ENCODE measurements at places on chromosomes 6 and 20.

GRCh38 chr6:71383476-71383875 is 94.9 kb downstream of the OGFRL1 start:
- H3K36me3 ChIP-seq: no peaks in the 10 kb centered on the region
- H3K27me3 ChIP-seq: no peaks in the 10 kb centered on the region
- H3K4me3 ChIP-seq: no peak overlapping the region
- H3K4me1 ChIP-seq: no peaks in the 10 kb centered on the region

GRCh38 chr20:61749406-61750075 is 316.1 kb downstream of the TAF4 start:
- no peaks in the 10 kb centered on the region for H3K36me3 ChIP-seq
- no peak for DNase-seq
- no peak overlapping the region for H3K27ac ChIP-seq
- no peaks in the 10 kb centered on the region for H3K4me1 ChIP-seq
- H3K4me3 ChIP-seq: no peak overlapping the region
- no peaks in the 10 kb centered on the region for H3K27me3 ChIP-seq

GRCh38 chr6:136587527-136587926 is 37.3 kb upstream of the MAP7 start:
- H3K36me3 ChIP-seq: peaks cover 77% of the 10 kb centered on the region
- H3K4me1 ChIP-seq: no peaks in the 10 kb centered on the region
- no peaks in the 10 kb centered on the region for H3K27me3 ChIP-seq
- DNase-seq: no peak

- H3K36me3 ChIP-seq: peaks cover 54% of the 10 kb centered on the region
- no peak overlapping the region for H3K27ac ChIP-seq
- no peaks in the 10 kb centered on the region for H3K4me1 ChIP-seq
- H3K27me3 ChIP-seq: no peaks in the 10 kb centered on the region
Observed at GRCh38 chr20:47276851-47277534, 79.5 kb downstream of the ZMYND8 start.

- no peaks in the 10 kb centered on the region for H3K4me1 ChIP-seq
- H3K4me3 ChIP-seq: no peak overlapping the region
- no peaks in the 10 kb centered on the region for H3K36me3 ChIP-seq
- H3K27ac ChIP-seq: no peak overlapping the region
Observed at GRCh38 chr20:45269754-45270270, 15.4 kb upstream of the SLPI start.

DNA sequence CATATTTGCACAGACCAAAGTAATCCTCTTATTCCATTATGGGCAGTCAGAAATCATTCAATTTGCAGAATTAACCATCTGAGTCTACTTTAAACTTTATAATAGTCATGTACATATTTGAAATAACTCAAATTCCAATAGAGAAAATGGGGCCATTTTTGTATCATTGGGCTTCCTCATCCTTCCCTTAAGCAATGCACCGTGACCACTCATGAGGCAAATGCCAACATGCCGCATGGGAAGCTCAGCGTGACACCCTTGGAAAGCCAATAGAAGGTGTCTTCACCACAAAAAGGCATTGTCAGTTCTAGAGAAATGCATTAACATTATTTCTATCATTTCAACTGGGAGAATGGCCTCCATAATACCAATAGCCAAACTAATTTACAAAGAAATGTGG is 38.5 kb downstream of the SIM1 start:
- no peak overlapping the region for H3K4me3 ChIP-seq
- H3K27me3 ChIP-seq: no peaks in the 10 kb centered on the region
- DNase-seq: no peak
- H3K4me1 ChIP-seq: no peaks in the 10 kb centered on the region
- no peak overlapping the region for H3K27ac ChIP-seq

DNA sequence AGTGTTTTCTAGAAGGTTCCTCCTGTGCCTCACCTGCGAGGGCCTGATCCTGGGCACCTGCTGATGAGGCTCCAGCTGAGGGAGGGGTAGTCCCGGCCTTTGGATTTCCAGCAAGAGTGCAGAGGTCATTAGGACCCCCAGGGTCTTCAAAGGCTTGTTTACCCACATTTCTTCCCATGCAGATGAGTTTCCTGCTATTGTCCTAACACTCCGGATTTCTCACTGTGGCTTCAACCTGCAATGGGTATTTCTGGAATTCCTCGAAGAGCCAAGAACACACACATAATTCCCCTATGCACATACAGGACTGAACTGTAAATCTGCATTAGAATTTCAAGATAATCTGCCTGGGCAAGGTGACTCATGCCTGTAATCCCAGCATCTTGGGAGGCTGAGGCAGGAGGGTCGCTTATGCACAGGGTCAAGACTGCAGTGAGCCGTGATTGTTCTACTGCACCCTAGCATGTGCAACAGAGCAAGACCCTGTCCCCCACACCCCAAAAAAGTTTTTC is 53.9 kb downstream of the ADNP start:
- H3K27me3 ChIP-seq: no peaks in the 10 kb centered on the region
- DNase-seq: no peak
- H3K4me1 ChIP-seq: no peaks in the 10 kb centered on the region
- H3K4me3 ChIP-seq: no peak overlapping the region
- no peaks in the 10 kb centered on the region for H3K36me3 ChIP-seq

DNA sequence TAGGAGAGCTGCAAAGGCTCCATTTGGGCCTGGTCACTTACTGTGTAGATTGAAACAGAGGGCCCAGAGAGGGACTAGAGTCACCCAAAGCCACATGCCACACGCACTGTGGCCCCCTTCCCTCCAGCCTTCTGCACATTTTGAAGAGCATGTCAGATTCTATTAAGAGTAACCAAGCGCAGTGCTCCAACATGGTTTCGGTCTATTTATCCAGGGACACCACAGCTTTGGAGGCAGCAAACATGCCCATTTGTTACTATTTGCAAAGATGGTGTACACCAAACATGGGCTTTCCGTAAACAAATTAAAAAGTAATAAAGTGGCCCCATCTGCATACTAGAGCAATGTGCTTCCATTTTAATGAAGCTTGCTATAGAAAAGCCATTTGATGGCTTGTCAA is 43.7 kb upstream of the CCDC167 start:
- peaks cover 13% of the 10 kb centered on the region for H3K4me1 ChIP-seq
- DNase-seq: no peak
- no peak overlapping the region for H3K27ac ChIP-seq
- no peaks in the 10 kb centered on the region for H3K36me3 ChIP-seq
- H3K4me3 ChIP-seq: no peak overlapping the region
- H3K27me3 ChIP-seq: no peaks in the 10 kb centered on the region
